ENCODE measurements at places on chromosomes 1 and 21.

- DNase-seq = no peak
Observed at GRCh38 chr1:227213426-227213825, 104.9 kb downstream of the CDC42BPA start.

DNA sequence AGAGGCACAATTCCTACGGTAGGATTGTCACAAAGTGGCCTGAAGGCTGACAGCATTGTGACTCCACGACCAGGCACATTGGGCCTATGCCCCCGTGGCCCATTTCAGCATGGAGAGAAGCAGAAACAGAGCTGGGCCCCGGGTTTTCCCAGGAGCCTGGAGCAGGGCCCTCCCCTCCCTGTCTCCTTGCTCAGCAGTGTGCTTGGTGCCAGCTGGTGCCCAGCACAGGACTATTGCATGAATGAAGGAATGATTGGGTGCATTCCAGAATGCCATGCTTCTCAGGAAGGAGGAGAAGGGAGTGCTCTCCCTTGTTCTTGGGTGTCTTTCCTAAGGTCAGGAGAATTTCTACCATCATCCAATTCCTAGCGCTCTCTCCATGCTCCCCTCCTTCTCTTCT lies 33.7 kb downstream of the IER5 start:
- DNase-seq = no peak

DNA sequence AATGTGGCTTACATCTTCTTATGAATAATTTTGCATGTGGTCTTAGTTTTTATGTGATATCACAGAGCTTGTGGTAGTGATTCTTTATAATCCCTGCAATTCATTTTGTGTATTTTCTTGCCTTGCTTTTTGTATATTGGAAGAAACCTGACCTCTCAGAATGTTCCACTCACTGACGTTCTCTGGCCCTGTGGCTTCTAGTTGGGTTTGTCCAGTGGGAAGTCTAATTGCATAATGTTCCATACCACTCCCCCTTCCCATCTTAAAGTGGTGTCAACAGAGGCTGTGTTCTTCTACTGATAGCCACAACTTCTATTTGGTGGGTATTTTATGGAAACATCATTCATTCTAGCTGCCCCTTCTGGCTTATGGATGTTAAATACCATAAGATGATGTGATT lies 225.3 kb downstream of the BACH1 start:
- DNase-seq = no peak

DNA sequence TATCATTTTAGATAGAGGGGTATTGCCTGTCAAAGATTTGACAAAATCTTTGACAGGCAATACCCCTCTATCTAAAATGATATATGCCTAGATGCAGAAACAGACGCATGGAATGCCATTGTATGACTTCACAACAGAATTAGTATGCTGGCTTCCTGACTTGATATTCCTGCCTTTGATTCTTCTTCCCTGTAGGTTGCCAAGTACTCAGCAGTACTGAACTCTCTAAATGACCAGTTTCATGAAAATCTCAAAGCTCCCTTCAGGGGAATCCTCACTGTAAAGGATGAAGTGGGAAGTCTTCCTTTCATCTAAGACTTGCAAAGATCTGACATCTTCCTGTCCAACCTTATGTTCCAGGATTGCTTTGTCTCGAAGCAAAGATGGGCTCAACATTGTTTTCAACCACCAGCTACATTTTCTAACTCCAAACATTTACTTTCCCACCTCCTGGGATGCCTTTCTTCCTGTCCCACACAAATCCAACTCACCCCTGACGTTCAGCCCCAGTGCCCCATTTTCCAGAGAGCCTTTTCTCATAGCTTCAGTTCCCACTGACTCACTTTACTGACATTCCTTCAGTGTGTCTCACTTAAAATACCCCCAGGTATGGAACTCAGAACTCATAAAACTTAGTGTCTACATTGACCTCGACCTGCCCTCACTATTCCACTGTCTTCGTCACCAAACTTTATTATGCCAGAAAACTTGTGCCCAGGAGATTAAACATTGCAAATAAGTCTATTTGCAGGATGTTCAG lies 67.3 kb upstream of the KCNJ6 start:
- DNase-seq = no peak

GRCh38 chr21:25625036-25625435 lies 14.0 kb upstream of the JAM2 start:
- DNase-seq = no peak

- DNase-seq = no peak
Observed at GRCh38 chr1:178101654-178102053, 7.8 kb downstream of the RASAL2 start.

- no peak for DNase-seq
Observed at GRCh38 chr1:41277371-41277975, 35.4 kb upstream of the SCMH1 start.

DNA sequence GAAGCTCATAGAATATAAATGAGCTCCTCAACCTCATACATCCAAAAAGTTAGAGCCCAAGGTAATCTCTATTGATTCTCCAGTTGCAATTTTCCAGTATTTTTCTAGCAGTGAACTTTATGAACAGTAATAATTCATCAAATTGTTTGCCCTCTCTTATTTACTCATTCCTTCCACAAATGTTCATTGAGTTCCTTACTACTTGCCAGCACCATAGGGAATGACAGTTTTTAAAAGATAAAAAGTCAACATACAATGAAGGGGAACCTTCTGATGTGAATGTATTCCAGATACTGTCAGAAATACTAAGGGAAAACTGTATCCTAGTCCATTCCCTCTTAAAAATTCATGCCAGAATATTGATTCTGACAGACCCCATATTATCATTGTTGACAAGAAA lies 277.0 kb upstream of the C1orf87 start:
- no peak for DNase-seq

DNA sequence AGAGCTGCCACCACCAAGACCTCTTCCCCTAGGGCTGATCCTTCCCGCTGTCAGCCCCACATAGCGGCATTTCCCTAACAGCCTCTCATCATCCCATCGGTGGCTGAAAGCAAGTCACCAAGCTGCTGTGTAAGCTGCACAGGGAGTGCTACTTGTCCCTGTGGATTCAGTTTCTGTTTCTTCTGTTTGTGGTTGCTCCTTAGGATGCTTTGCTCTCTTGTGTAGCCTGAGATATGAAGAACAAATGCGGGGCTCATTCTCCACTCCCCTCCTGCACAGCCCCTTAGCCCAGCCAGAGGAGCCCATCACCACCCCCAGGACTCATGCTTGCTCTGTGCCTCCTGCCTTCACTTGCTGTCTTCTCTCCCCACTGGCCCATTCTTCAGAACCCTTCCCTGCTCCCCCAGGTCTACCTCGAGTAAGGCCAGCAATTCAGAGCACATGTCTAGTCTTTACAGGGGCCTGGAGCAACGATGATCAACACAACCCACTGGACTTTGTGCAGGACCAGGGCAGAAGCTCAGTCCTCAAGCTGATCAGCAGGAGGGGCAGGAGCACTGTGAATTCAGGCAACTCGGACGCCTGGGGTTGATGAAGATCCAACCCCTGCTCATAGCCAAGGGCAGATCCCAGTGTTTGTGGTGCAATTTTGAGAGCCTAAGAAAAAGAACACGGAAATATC lies 82.6 kb upstream of the GALNT2 start:
- DNase-seq = no peak

DNA sequence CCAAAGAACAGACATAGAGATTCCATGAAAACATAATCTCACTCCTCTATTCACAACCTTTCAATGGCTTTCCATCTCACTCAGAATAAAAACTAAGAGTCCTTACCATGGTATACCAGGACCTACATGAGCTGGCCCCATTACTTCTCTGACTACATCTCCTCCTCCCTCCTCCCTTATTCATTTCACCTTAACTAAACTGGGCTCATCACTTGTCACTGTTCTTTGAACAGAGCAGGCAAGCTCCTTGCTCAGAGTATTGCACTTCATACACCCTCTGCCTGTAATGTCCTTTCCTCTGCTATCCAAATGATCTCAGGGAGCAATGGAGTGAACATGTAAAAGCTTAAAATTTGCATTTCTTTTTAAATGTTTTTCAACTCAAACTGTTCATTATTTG lies 142.0 kb downstream of the MRPL39 start:
- no peak for DNase-seq

DNA sequence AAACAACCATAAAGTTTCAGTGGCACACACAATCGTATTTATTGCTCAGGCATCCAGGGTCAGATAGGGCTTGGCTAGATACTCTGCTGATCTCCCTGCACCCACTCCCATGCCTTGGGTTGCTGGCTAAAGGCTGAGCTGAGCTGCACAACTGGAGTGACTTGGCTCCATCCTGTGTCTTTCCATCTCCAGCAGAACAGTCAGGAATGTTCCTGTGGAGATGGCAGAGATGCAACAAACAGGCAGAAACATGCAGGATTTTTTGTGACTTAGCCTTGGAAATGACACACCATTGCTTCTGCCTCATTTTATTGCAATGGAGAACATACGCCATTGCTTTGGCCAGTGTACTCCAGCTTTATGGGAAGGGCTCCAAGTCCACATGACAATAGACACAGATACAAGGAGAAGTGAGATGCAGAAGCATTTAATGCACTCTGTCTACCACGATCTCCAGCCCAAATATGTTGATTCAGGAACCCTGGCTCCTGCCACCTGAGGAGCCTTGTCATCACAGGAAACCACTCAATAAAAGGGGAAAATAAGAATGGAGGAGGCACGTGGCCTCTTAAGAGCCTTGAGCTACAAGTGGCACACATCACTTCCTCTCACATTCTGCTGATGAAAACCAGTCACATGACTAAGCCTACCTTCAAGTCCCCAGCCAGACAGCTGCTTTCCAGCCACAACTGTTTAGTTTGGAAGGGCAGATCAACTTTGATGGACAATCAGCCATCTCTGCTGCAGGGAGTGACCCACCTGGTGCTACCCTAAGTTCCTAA lies 10.1 kb upstream of the GUCA2B start:
- DNase-seq = no peak
